ENCODE measurements at places on chromosomes 5 and 9. TPM values are rescaled to one million over a fixed set of nuclear protein-coding genes. Genes with fewer than 3 reads are reported as not detected.

GRCh38 chr5:138334867-138335447, 3.1 kb upstream of the FAM53C start:
- DNase-seq: no peak

Gene SOX30
- not detected for total RNA-seq

Gene SLC25A46
- 97.9 TPM for total RNA-seq

Gene NR6A1
- total RNA-seq: 2.6 TPM

Gene CHSY3
- total RNA-seq: 22.1 TPM

- DNase-seq: no peak
These were observed 84.8 kb downstream of the WNK2 start for GRCh38 chr9:93268551-93269314.

- peak; percentile 69 for DNase-seq
These were observed 142.2 kb upstream of the ZNF366 start for GRCh38 chr5:72649449-72649848.

DNA sequence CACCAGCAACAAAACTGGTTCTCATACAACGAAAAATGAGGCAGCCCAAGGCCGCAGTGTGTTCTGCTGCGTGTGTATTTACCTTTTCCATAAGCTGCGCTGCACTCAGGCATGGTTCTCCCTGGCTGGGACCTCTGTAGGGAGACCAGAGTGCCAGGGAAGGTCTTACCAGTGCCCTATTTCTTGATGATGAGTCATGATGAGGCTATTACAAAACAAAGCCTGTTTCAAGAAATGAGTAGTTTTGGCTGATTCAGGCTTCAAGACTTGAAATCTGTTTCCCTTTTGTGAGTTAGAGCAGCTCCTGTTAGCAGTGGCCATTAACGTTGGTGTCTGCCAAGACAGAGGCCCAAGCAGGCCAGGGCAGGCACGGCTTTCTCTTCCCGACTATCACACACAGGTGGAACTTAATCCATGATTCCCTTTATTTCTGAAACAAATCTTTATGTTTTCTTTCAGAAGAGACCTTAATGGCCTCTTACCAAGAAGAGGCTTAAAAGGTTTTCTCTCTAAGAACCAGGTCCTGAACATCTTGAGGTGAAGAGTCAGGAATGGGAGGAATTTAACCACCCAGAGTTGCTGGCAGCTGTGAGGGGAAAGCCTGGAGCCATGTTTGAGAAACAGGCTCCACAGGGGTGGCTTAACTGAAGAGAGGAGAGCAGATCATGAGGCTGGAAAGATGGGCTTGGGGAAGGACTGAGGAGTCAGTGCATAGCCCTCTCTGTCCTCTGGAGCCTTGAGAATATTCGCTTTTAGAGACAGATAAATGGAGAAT, 41.4 kb upstream of the TIFAB start:
- DNase-seq: no peak

GRCh38 chr9:134620751-134621557, 20.6 kb upstream of the COL5A1 start:
- DNase-seq: peak; percentile 10

DNA sequence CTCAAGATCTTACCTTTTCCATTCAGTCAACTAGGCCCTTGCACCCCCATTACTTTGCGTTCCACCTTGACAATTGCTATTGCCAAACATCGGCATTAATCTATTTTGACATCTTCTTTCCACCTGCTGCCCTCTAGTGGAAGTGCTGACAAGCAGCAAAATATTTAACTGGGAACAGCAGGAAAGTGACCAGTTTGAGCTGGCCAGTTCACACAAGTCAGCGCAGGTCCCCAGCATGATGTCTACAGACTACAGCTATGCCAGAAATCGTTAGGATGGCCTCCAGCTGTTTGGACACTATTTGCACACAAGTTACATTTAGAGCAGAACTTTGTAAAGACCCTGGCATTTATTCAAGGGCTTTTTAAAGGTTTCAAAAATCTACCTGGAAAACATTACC, 160.1 kb downstream of the GHR start:
- peak; percentile 36 for DNase-seq

GRCh38 chr9:134329886-134330285, 3.6 kb downstream of the RXRA start:
- DNase-seq: no peak

Gene LHX3
- total RNA-seq: not detected

GRCh38 chr5:15037247-15037908, 165.8 kb upstream of the ANKH start:
- DNase-seq: no peak

- no peak for DNase-seq
These were observed 15.4 kb downstream of the SEMA6A start for GRCh38 chr5:116559239-116559638.

GRCh38 chr5:14309878-14310531, 166.9 kb downstream of the TRIO start:
- no peak for DNase-seq

DNA sequence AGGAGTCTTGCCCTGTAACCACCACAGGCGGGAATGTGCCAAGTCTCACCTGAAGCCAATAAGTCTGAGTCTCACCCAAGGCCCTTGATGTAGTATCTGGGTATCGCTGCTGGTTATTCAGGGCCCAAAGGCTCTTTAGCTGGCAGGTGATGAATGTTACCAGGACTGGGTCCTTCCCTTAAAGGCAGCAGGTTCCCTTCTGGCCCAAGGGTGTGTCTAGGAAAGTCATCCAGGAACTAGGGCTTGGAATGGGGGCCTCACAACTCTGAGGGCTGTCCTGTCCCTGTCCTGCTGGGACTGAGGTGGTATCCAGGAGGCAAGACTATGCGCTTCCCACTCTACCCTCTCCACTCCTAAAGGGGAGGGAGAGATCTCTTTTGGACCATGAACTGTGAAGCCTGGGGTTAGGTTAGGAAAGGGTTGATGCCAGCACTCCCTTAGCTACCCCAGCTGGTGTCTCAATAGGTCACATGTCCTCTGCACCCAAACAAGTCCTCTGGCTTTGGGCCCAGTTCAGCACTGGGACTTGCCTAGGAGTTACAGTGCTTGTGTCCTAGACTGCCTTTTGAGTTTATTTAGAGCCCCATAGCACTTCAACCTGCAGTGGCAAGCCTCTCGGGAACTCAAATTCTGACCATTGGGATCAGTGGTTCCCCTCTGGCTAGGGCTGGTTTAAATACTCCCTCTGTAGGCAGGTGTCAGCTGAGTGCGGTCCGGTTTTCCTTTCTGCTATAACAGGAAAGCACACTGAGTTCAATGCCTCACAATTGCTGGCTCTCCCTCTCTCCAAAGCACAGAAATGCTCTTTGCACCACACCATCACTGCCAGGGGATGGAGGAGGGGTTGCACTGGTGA, 22.5 kb upstream of the RANBP3L start:
- DNase-seq: no peak

Gene SLC12A2
- 22.1 TPM for total RNA-seq

DNA sequence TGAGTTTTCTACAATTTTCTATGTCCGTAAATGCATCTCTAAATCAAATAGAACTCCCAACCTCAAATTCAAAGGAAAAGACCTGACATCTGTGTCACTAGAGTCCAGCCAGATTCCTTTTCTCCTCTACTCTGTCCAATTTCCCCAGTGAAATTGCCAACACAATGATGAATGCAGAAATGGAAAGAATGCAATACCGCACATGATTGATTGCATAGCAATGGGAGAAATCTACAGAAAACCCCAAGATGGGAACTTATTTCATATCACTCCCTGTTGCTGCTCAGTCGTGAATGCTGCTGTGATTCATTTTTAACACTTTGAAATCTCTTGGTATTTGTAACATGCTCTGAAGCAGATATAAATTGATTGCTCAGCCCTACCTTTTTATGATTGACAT, 355.1 kb upstream of the TUSC1 start:
- DNase-seq: no peak

GRCh38 chr5:77558266-77558665, 66.2 kb upstream of the WDR41 start:
- no peak for DNase-seq

DNA sequence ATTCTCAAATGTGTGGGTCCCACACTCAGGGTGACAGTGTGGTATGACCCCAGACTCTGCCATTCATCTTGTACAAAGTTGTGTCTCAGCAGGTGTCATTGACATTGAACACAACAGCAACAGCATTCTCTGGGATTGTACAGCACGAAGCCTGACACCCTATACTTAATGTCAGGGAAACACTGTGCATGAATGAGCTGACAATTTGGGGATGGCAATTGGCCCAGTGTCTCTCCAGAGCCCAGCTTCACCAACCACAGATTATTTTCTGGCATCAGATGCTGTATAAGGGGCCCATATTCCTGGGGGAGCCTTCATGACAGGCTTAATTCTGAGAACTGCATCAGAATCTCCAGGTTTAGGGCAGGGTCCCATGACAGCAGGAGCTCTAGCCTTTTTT, 143.2 kb downstream of the GCNT1 start:
- DNase-seq: no peak

Gene ANKRD20A1
- 1.3 TPM for total RNA-seq

GRCh38 chr5:56735849-56736641, 79.3 kb upstream of the MAP3K1 start:
- DNase-seq: no peak

Gene GABRB2
- not detected for total RNA-seq

Gene DOCK8
- total RNA-seq: 9.2 TPM

GRCh38 chr5:150499437-150499956, 8.4 kb upstream of the NDST1 start:
- DNase-seq: no peak

DNA sequence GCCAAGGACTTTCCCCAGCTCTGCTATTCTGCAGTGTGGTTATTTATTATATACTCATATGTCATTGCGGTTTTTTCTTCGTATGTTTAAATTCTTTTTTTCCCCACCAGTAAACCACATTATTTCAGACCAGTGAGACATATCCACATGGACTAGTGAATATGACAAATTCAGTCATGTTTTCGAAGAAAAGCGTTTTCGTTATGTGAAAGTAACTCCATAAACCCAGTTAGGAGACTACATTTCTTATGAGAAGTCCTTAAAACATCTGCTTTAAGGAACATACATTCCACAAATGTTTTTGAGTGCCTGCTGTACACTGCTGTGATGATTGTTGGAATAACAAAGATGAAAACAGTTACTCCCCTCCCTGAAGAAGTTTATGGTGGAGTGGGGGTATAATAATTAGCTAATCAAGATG, 591.8 kb upstream of the CLINT1 start:
- no peak for DNase-seq

Gene CYSRT1
- not detected for total RNA-seq

DNA sequence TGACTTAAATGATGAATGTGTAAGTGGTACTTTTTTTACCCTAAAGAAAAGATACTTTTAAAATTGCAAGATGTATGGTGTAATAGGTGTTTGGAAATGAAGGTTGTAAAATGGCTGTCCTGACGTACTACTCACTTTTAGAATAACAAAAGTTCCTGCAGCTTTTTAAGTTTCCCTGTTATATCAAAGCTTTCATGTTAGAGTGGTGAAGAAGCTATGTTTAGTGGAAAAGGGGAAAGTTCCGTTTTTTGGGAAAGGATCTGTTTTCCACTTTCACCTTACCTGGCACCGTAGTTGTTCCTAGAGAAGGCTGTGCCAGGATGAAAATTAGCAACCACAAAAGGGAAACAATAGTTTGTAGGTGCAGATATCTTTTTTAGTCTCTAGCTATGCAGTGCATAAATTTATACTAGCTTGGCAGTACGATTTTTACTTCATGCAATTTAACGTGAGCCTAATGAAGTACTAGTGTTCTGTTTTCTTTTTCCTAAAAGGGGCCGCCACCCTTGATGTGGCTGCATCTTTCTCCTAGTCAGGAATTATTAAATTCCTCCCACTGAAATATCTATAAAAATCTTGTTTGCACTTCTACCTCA, 1.3 kb downstream of the TNPO1 start:
- DNase-seq: no peak

- no peak for DNase-seq
These were observed 19.7 kb downstream of the ANXA2R start for GRCh38 chr5:43020399-43020746.

Gene CERT1
- 65.8 TPM for total RNA-seq

Gene TJP2
- 43.8 TPM for total RNA-seq

All from uterus (tissue), 4 donors.